ENCODE measurements at places on chromosomes 6 and 20. TPM values are rescaled to one million over a fixed set of nuclear protein-coding genes. Genes with fewer than 3 reads are reported as not detected.

DNA sequence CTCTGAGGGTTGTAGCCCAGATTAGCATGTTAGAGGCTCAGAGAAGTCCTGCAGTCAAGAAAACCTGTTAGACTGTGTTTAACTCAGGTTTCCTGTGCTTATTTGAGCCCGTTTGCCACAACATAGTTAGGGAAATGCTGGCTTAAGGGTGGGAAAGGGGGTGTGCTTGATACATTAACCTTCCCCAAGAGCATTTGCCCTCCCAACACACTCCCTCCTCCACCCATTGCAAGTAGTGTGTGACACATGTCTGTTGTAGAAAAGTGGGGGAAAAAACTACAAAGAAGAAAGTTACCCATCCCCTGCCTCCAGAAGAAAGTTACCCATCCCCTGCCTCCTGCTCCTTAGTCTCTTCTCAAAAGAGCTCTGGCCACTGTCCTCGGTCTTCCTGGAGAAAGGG is 36.8 kb upstream of the MRPS18A start:
- no peak for DNase-seq

DNA sequence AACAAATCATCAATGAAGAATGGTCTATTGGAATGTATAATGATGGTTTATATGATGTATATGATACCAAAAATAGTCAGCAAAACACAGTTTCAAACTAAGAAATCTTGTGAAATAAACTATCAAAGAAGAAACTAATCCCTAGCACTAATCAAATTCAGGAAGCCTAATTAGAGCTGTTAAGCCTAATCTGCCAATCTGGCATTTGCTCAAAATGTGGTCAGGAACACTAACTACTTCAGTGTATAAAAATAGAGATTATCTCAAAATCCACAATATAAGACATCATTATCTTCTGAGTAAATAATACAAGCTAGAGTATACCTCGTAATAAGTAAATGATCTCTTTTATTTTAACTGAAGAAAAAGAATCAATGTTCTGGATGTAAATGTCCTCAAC is 12.8 kb upstream of the AKAP7 start:
- DNase-seq: no peak

DNA sequence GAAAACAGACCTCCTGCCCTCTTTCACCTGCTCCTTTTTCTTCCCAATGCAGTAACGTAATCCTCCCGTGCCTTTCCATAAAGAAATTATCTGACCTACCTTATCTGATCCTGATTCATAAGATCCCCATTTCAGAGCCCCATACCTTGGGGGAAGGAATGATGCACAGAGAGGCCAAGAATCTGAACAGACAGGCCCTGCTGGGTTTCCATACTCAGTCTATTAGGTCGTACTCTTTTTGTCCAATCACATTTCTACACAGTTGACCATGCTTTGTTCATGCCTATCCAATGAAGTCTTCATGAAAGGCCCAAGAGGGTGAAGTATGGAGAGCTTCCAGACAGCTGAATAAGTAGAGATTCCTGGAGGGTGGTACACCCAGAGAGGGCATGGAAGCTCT is 25.3 kb downstream of the SRPK1 start:
- no peak for DNase-seq

FAXC gene
- total RNA-seq: 0.39 TPM

TMEM170B gene
- 1.4 TPM for total RNA-seq

IMPG1 gene
- not detected for total RNA-seq

SLC17A2 gene
- total RNA-seq: not detected

All from dermis microvascular lymphatic vessel endothelial cell (primary cell).